Stimulated activated CD8-positive, alpha-beta memory T cell treated with anti-CD3 and anti-CD28 coated beads, Interleukin-4, amount 100 ng/mL, for 1 hour (primary cell): ENCODE measurements at places on chromosomes 2 and 18.
A peak's percentile ranks its signal among the peaks of the same experiment; 100 is the strongest.

- DNase-seq, result no peak
These were observed 22.7 kb downstream of the CYP20A1 start for GRCh38 chr2:203261326-203262159.

- DNase-seq, result no peak
These were observed 66.5 kb downstream of the RIT2 start for GRCh38 chr18:43049021-43049420.

DNA sequence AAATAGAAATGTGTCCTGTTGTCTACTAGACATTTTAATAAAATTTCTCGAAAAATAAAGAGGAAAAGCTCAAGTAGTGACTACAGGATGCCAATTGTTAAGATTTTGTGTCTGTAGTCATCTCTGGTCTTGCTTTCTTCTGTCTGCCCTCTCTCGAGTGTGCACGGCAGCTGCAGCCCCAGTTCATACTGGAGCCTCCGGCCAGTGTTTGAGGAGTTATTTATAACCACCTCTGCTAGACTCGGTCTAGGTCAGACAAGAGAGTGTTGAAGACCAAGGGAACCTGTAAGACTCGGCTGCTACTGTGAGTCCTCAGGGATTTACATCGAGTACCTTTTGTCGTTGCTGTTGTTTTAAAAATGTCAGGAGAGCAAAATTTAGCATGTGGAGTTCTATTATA lies 810.1 kb upstream of the POU3F3 start:
- no peak for DNase-seq

GRCh38 chr2:195456771-195457170 lies 200.3 kb upstream of the SLC39A10 start:
- DNase-seq, result no peak

GRCh38 chr2:71965530-71965929 lies 182.1 kb downstream of the CYP26B1 start:
- no peak for DNase-seq

DNA sequence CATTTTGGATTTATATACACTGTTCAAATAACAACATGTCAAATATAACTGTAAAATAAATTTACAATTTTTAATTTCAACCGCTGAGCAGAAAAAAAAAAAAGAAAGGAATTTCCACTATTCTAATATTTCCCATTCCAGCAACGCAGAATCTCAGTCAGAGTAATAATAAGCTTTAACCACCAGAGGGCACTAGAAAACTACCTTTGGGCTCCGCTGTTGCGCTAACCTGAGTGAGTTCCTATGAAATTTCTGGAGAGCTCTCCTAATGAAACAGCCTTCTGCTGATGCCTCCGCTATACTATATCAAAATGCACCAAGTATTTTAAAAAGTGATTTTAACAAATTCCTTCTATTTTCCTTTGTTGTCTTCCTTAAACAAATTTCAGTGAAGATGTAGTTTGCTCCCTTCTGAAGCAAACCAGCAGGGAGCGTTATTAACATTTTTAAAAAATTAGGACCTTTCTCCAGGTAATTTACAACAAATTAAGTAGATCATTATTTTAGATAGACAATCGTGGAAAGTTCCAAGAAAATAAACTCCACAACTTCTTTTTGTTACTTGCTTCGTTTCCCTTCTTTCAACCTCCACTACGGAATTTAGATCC lies 23.0 kb downstream of the ERMN start:
- DNase-seq, result no peak

DNA sequence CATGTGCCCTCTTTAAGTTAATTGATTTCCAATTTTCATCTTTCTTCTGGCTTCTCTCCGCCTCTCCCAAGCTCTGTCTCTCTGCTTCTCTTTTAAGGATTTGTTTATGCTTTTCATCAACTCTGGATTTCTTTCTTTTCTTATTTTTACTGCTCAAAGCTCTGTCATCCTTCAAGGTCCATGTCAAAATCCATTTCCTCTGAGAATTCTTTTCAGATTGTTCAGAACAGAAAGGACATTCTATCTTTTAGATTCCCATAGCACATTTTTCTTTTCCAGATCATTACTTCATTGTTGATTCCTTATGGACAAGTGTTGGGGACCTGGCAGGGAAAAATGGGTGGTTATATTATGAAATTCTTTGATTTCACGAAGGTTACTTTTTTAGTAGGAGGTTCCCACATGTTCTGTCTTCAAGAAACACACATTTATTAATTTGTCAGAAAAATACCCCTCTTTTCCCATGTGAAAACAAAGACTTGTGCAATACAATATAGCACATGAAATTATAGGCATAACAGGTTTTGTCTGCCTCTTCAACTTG lies 12.3 kb downstream of the PMAIP1 start:
- DNase-seq, result no peak

- peak; percentile 19 for DNase-seq
These were observed 1.7 kb upstream of the GCG start for GRCh38 chr2:162153608-162154224.

- DNase-seq, result no peak
These were observed 65.2 kb upstream of the ST8SIA5 start for GRCh38 chr18:46821856-46822711.

DNA sequence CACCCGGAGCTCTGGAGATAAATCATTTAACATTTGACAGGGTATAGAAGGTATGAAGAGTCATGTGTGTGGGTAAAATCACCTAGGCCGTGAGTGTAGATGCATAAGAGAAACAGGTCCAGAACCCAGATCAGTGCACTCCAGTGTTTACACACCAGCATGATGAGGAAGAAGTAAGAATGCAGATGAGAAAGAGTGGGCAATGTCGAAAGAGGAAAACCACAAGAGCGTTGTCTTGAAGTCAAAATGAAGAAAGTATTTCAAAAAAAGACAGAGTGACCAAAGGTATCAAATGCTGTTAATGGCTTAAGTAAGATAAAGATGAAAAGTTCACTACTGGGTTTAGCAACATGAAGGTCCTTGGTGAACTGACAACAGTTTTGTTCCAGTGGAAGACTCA lies 32.0 kb upstream of the PLB1 start:
- no peak for DNase-seq

GRCh38 chr18:72674710-72675109 lies 130.6 kb upstream of the CBLN2 start:
- DNase-seq, result no peak

DNA sequence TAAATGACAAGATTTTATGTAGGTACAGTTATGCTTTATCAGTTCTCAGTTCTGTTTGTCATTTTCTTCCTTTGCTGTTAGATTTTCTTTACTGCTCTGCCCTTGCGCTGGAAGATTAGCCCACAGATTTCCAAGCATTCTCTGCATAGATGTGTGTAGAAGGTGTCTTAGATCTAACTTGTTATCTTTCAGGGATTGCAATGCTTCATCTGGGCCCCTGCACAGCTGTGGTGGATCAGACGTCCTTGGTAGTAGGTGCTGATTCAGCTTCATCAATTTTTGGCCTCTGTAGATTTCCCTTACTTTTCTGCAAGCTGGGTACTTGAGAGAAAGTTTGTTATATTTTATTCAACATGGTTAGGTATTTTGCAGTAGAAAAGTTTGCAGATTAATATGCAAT lies 115.3 kb upstream of the LINC00305 start:
- DNase-seq, result no peak

DNA sequence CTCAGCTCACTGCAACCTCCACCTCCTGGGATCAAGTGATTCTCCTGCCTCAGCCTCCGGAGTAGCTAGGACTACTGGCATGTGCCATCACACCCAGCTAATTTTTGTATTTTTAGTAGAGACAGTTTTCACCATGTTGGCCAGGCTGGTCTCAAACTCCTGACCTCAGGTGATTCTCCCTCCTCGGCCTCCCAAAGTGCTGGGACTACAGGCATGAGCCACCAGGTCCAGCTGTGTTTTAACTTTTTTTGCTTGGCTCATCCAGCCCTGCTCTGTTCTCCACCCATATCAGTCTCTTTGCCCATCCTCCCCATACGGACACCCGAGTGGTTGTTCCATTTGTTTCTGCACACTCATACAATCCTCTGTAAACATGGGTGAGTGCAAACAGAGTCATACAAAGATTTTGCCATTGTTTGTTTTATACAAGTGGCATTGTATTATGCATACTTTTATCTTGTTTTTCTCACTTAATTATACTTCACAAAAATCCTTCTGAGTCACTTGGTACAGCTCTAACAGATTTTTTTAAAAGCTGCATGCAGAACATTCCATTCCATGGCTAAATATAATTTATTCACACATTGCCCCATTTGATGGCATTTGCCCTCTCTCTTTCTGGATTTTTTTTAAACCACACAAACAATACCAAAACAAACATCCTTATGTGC lies 5.3 kb downstream of the APOB start:
- DNase-seq, result no peak

DNA sequence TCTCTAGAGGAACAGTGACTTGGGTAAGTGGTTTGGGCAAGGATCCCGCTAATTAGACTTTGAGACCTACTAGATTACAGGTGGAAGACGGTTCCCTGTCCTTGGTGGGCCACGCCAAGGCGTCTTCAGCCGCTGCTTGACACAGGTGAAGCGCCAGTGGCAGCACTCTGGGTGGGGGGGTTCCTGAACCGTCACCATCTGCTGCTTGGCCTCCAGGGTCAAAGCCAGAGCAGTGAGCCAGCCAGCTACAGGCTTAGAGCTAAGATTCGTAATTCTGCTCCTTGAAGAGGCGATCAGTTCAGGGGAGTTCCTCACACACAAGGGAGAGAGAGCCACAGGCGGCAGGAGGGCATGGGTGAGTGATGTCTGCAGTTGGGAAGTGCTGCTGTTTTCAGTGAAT lies 39.4 kb upstream of the RBM44 start:
- no peak for DNase-seq
